Activated CD4-positive, alpha-beta T cell treated with anti-CD3 and anti-CD28 coated beads for 36 hours (primary cell): ENCODE measurements at places on chromosomes 12 and 14.

- peaks cover 26% of the 10 kb centered on the region for H3K27me3 ChIP-seq
- no peak overlapping the region for H3K4me3 ChIP-seq
- peak; percentile 55 for DNase-seq
- H3K27ac ChIP-seq, result no peak overlapping the region
These were observed 58.6 kb downstream of the TSPAN9 start for GRCh38 chr12:3135522-3136461.

DNA sequence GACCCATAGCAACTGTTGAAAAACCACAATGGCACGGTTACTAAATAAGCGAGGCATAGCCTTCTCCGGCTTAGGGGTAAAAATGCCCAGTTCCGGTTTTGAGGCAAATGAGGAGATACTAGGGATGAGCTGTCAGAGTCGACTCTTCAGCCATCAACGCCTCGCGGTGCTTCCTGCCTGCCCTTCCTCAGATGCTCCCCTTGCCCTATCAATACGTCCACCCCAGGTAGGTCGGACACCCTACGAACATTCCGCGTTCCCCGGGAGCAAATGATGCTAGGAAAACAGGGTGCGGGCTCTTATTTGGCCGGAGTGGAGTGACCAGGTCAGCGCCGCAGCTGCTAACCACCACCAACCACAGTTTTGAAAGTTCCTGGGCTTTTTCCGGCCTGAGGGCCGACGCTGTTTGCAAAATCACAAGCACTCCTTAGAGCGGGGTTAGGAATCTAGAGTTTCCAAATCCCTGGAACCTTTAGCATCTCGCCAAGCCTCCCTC, 1.2 kb downstream of the SRSF9 start:
- H3K27ac ChIP-seq, result peak overlapping the region; percentile 84
- no peaks in the 10 kb centered on the region for H3K27me3 ChIP-seq
- peak; percentile 49 for DNase-seq
- peaks cover 40% of the 10 kb centered on the region for H3K4me1 ChIP-seq
- H3K36me3 ChIP-seq, result peaks cover 25% of the 10 kb centered on the region

- no peaks in the 10 kb centered on the region for H3K36me3 ChIP-seq
- no peak for DNase-seq
- no peak overlapping the region for H3K4me3 ChIP-seq
- H3K27me3 ChIP-seq, result no peaks in the 10 kb centered on the region
These were observed 136.8 kb downstream of the KCNH5 start for GRCh38 chr14:62908506-62908905.

GRCh38 chr14:98591161-98591560, 680.8 kb downstream of the BCL11B start:
- no peak for DNase-seq
- no peaks in the 10 kb centered on the region for H3K4me1 ChIP-seq
- H3K4me3 ChIP-seq, result no peak overlapping the region
- H3K27me3 ChIP-seq, result no peaks in the 10 kb centered on the region
- no peak overlapping the region for H3K27ac ChIP-seq

DNA sequence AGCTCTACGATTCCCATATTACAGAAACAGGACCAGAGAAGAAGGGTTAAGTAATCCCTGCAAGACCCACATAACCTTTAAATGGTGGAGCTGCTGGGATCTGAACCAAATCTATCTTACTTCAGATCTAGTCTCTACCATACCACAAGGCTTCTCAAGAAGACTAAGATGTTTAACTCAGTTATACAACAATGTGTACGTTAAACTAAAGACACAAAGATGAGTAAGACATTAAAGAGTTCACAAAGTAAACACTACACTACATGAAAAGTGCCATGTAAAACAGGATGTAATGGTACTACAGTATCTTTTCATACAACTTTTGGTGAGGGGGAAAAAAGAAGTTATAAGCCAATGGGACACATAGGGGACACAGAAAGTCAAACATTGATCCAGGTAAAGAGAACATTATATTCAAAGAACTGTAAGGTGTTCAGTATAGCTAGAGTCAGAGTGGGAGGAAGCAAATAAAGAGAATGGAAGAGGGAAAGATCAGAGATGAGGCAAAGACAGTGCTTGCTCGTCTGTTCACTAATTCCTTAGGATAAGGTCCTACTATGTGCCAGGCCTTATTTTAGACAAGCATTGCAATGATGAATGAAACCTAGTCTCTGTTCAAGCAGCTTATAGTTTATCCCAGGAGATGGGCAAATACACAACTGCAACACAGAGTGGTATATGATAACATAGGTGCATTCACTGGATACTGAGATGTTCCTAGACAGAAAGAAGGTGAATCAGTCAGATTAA, 7.7 kb downstream of the TMED10 start:
- no peak overlapping the region for H3K4me3 ChIP-seq
- DNase-seq, result no peak
- H3K4me1 ChIP-seq, result peaks cover 71% of the 10 kb centered on the region
- H3K27ac ChIP-seq, result peak overlapping the region; percentile 2
- H3K36me3 ChIP-seq, result peaks cover 7% of the 10 kb centered on the region

GRCh38 chr12:16238661-16239060, 38.8 kb downstream of the SLC15A5 start:
- no peak for DNase-seq
- no peak overlapping the region for H3K4me3 ChIP-seq
- H3K4me1 ChIP-seq, result no peaks in the 10 kb centered on the region
- no peaks in the 10 kb centered on the region for H3K36me3 ChIP-seq
- no peak overlapping the region for H3K27ac ChIP-seq
- H3K27me3 ChIP-seq, result no peaks in the 10 kb centered on the region

GRCh38 chr12:123621101-123621500, 12.4 kb downstream of the EIF2B1 start:
- peaks cover 12% of the 10 kb centered on the region for H3K4me1 ChIP-seq
- peaks cover 56% of the 10 kb centered on the region for H3K36me3 ChIP-seq
- H3K27ac ChIP-seq, result peak overlapping the region; percentile 59
- no peak overlapping the region for H3K4me3 ChIP-seq
- no peaks in the 10 kb centered on the region for H3K27me3 ChIP-seq

DNA sequence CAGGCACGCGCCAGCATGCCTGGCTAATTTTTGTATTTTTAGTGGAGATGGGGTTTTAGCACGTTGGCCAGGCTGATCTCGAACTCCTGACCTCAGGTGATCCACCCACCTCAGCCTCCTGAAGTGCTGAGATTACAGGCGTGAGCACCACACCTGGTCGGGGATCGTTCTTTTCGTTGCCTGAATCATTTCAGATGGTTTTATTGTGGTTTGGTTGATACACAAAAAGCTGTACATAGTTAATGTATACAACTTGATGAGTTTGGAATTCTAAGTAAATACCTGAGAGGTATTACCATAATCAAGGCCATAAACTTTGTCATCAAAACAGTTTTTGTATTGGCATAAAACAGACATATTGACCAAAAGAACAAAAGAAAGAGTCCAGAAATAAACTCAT, 63.3 kb downstream of the RIC8B start:
- H3K36me3 ChIP-seq, result peaks cover 6% of the 10 kb centered on the region
- no peak for DNase-seq
- H3K4me3 ChIP-seq, result no peak overlapping the region
- H3K4me1 ChIP-seq, result peaks cover 13% of the 10 kb centered on the region
- no peaks in the 10 kb centered on the region for H3K27me3 ChIP-seq
- H3K27ac ChIP-seq, result no peak overlapping the region

- H3K36me3 ChIP-seq, result peaks cover 34% of the 10 kb centered on the region
- H3K4me3 ChIP-seq, result no peak overlapping the region
- no peak overlapping the region for H3K27ac ChIP-seq
- H3K4me1 ChIP-seq, result no peaks in the 10 kb centered on the region
These were observed 2.1 kb upstream of the GPD1 start for GRCh38 chr12:50101663-50102062.

GRCh38 chr12:129230995-129231394, 377.7 kb downstream of the GLT1D1 start:
- H3K4me3 ChIP-seq, result no peak overlapping the region
- H3K27me3 ChIP-seq, result peaks cover 2% of the 10 kb centered on the region
- no peaks in the 10 kb centered on the region for H3K4me1 ChIP-seq
- no peak for DNase-seq
- no peak overlapping the region for H3K27ac ChIP-seq
- no peaks in the 10 kb centered on the region for H3K36me3 ChIP-seq

DNA sequence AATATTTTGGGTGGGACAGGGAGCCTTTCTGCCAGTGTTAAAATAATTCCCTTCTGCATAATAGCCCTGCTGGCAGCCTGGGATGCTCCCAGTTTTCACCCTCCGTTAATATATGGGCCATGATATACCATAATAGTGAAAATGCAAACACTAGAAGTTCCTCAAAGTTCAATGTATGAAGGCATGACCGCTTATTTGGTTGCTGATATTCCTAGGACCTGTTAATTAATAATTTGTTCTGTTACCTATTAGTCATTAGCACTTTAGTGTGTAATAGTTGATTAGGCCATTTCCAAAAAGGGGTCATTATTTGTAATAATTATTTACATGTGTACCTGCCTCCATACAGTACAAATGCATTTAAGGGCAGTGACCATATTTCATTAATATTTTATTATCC, 20.4 kb downstream of the NR1H4 start:
- H3K4me3 ChIP-seq, result no peak overlapping the region
- no peak overlapping the region for H3K27ac ChIP-seq
- H3K27me3 ChIP-seq, result peaks cover 5% of the 10 kb centered on the region
- H3K36me3 ChIP-seq, result no peaks in the 10 kb centered on the region
- no peak for DNase-seq

DNA sequence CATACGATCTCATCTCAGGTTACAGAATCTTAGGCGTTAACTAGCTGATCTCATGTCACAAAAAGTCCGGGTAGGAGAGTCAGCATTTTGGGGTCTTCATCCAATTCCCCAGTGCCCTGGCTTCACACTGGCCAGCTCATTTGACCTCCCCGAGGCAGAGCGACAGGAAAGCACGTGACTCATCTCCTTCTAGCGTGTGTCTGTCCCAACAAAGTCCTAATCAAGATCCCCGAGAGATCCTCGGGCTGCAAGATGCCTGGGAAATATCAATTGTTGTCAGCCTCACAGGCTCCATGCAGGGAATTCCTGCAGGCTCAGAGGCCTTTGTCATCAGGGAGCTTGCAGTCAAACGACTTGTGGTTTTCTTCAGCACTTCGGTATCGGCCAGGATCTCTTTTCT, 57.5 kb downstream of the ZNF664 start:
- H3K4me3 ChIP-seq, result no peak overlapping the region
- no peaks in the 10 kb centered on the region for H3K4me1 ChIP-seq
- DNase-seq, result no peak
- no peak overlapping the region for H3K27ac ChIP-seq
- H3K27me3 ChIP-seq, result no peaks in the 10 kb centered on the region

DNA sequence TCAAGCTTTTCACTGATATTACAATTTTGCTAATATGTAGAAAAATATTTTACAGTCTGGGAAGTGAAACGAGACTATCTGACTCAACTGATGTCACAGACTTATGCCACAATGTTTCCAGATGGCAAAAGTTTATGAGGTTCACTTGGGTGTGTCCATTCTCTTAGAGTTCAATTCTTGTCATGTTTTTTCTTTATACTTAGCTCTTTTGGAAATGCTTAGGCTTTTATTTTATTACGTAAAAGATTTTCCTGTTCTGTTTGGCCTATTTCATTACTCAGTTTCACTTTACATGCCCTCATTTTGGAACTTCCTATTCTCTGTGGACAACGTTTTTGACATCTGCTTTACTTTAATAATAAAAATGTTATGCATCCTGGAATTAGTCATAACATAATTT, 2.1 kb upstream of the PDZRN4 start:
- no peak for DNase-seq
- peaks cover 31% of the 10 kb centered on the region for H3K27me3 ChIP-seq
- H3K4me1 ChIP-seq, result peaks cover 2% of the 10 kb centered on the region
- H3K36me3 ChIP-seq, result no peaks in the 10 kb centered on the region

DNA sequence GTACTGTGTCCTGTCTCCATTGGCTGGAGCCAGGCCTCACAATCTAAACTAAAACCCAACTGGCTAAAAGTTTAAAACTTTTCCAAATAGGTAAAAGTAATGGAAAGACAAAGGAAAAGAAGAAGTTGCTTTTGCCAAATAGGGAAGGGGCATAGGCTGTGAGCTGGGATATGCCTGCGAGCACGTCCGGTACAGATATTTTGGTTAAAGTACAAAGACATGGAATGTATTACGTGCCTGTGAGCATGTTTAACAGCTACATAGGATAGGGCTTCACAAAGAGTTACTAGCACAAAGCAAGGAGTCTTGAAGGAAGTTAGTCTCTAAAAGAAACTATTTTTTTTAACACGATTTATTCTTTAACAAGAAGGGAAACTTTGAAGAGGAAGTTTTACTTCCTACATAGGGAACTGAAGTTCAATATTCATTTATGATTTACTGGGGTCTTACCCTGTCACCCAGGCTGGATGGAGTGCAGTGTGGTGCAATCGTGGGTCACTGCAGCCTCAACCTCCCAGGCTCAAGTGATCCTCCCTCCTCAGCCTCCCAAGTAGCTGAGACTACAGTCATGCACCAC, 41.9 kb upstream of the INF2 start:
- no peak for DNase-seq
- H3K36me3 ChIP-seq, result no peaks in the 10 kb centered on the region
- no peaks in the 10 kb centered on the region for H3K4me1 ChIP-seq

DNA sequence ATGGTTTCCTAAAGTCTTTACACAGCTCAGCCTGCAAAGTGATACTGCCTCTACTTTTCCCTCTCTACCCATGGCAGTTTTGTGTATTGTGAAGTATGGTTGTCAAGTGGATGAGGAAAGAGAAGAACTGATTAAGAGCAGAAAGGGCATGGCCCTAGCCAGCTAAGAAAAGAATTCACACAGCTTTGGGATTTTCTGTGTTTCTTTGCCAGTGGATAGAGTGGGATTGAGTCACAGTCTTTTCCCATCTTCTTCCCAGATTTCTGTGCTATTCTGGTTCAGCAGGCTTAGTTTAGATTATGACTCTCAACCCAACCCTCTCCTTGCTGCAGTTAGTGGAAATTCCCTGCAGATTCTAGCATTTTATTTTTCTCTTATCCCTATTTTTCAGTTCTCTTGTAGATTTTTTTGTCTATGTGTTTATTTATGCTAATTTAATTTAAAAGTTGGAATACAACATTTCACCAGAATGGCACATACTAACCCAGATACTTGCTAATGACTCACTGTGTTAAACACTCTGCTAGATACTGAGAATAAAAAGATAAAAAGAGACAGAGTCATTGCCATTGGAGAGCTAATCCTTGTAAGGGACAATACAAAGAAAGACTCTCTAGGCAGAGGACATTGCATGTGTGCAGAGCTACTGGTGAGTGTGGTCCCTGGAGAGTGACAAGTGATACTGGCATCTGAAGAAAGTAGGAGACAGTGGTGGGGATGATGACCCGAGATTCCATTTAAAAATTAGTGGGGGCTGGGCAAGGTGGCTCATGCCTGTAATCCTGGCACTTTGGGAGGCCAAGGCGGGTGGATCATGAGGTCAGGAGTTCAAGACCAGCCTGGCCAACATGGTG, 106.3 kb downstream of the ST8SIA1 start:
- H3K27ac ChIP-seq, result no peak overlapping the region
- H3K4me3 ChIP-seq, result no peak overlapping the region
- peaks cover 4% of the 10 kb centered on the region for H3K4me1 ChIP-seq
- no peaks in the 10 kb centered on the region for H3K36me3 ChIP-seq
- DNase-seq, result no peak
- H3K27me3 ChIP-seq, result no peaks in the 10 kb centered on the region
